ENCODE measurements at places on chromosomes 5 and 9.
A peak's percentile ranks its signal among the peaks of the same experiment; 100 is the strongest.

- DNase-seq, result no peak
These were observed 3.1 kb upstream of the FCHSD1 start for GRCh38 chr5:141654298-141654697.

- DNase-seq, result no peak
These were observed 25.5 kb upstream of the SLC6A19 start for GRCh38 chr5:1175801-1176472.

DNA sequence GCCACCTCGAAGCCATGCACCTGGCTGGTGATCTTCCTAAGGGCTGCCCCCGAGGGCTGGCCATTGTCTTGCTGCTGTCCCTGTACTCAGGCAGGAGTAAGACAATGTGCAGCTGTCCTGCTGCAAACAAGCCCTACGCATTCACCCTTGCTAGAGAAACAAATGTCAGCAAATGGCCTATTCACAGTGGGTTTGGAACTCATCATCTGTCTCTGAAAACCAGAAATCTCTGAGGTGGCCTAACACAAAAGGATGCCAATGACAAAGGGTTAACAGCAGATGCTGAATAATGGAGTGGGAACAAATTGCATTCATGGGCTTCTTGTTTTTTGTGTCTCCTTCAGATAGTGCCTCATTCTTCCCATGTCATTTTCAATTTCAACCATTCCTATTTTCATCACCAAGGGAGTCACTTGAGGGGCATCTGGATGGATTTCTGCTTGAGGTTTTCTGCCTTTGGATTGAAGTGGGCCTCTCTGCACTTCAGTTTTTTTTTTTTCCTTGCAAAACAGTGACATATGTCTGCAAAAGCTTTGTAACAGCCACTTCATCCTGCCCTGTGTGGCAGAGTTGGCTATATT, 261.6 kb upstream of the VLDLR start:
- no peak for DNase-seq

DNA sequence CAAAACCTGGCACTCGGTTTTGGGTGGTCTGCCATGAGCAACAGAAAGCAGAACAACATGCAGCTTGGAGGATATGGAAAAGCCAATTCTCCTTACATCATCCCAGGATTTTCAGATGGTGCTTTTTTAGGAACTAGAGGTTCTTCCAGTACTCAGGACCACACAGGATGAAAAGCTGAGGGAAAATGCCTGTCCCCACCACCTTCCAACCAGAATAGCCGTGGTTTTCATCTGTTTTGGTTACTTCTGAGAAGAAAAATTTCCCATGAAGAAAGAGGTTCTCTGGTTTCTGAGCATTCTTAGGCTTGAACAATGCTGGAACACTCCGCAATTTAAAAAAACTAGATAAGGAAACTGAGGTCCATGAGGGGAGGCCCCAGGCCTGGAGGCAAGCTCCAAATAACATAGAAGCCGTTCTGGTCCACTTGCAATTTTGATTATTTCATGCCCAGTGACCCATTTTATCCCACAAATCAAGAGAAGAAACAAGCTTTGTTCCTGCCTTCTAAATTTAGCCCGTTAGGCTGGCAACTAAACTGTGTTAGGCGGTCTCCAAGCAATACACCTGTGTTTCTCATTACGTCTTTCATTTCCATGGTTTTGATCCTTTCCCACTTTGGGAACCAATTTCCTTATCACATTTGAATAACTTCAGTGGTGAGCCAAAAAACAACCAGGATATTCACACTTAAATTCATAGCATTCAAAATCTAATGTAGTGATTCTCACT, 79.2 kb upstream of the SPIN1 start:
- DNase-seq, result no peak

DNA sequence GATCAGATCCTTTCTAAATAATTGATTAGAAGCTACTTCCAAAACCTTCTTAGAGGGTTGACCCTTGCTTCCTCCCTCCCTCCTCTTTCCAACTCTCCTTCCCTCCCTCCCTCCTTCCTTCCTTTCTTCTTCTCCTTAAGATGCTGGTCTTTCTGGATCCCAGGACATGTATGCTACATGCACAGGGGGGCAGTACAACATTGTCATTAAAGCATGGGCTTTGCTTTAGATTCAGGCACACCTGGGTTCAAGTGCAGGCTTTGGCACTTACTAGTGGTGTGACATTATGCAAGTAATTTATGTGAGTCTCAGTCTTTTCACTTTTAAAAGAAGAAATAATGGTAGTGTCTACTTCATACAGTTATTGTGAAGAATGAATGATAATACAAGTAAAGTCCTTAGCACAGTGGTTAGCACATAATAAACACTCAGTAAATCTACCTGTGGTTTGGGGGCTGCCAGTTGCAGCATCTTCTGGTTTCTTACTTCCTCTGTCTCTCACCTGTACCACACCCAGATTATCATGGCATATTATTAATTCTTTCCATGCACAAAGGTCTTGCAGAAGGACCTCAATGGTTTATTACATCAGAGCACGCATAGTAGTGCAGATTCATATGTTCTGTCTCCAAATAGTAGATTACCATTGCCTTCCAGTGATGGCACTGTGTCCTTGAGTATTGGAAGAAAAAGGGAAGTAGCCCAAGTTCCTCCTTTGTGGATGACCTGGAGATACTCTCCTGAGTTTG, 154.1 kb downstream of the ARHGAP26 start:
- DNase-seq, result no peak

DNA sequence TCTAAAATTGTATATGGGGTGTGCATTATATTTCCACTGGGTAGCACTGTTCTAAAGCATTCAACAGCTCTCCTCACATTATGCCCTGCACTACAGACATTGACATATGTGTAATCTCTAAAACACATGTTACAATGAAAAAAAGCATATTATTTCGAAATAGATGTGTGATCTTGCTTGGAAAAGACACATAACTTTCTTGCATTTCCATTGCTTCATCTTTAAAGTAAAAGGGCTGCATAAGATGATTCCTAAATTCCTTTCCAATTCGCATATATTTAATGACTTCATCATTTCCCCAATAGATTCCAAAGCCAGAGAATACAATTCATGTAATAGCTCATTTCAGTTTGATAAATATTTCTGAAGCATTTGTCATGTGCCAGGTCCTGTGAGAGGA, 566.9 kb downstream of the PDE4D start:
- no peak for DNase-seq

DNA sequence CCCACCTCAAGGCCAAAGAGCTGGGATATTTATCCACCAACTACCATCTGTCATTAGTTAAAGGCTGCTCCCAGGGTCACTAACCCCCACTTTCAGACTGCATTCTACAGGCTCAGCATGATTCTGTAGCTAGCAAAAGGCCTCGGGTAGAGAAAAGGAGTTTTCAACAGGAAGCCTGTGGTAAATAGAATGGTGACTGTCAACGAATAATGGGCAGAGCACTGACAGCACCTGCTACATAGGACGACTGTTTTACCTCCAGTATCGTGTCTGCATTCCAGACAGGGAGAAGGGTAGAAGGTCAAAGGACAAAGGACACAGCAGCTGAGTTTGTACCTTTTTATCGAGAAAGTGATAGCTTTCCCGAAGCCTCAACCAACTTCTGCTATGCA, 20.3 kb downstream of the MFAP3 start:
- DNase-seq, result no peak

DNA sequence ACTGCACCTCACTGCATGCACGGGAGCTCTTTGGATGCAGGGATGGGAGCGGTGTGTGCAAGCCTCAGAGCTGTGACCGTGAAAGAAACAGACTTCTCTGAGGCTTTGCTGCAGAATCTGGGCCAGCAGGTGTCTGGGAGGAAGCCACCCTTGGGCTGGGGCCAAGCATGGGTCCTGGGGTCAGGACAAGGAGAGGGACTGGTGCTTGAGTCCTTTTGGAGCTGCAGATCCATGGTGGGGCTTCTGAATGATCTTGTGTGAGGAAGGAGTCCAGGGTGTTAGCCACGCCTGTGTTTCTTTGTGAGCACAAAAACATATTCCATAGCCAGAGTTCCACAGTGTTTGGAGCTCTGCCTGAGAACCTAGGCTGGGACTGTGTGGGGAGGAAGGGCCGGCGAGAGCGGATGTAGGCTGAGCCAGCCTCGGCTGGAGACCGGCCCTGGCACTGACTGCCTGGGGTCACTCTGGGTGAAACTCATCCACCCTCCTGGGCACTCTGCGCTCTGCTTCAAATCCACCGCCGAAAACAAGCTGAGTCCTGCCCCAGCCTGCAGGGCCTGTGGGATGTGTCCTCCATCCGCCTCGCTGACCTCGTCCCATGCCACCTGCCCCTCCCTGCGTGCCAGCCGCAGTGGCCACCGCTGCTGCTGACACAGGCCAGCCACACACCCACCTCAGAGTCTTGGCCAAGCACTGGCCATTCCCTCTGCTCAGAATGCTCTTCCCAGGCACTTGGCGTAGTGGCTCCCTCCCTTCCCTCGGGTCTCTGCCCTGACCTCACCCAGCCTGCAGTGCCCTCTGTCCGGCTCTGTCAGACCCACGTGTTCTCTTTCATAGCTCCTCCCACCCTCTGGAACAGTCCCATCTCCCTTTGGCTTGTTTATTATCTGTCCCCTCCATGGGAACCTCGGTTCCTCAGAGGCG, 26.7 kb downstream of the ERGIC1 start:
- DNase-seq, result no peak

DNA sequence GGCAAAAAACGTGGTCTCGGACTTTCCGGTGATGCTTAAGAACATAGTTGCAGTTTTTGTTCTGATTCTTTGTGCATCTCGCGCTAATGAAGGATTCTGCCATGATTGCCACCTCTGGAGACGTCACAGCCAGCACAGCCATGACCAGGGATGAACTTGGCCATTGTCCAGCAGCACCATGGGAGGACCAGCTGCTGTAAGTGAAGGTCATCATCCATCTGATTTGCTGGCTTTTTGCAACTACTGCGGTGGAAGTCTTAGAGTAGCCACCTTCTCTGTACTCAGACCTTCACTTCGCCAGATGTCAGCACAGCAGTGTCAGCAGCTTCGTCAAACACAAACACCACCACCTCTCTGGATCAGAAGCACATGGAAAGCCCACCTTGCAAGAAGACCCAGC, 45.7 kb downstream of the NSUN2 start:
- DNase-seq, result no peak

DNA sequence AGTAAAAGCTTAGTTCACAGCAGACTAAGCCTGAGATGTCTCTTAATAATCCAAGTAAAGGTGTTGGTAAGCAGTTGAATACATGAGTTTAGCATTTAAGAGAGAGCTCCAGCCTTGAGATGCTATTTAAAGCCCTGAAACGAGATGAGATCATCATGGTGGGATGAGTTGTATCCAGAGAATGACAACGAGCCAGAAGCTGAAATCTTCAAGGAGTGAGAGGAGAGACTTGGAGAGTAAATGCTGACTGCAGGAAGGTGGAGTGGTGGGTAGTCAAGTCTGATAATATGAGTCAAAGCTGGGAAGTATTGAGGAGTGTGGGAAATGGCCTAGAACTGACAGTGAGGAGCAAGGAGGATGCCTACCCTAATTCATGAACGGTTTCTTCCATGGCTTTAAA, 53.7 kb downstream of the PLAC8L1 start:
- DNase-seq, result no peak

GRCh38 chr5:159555084-159555483, 224.8 kb upstream of the IL12B start:
- no peak for DNase-seq

DNA sequence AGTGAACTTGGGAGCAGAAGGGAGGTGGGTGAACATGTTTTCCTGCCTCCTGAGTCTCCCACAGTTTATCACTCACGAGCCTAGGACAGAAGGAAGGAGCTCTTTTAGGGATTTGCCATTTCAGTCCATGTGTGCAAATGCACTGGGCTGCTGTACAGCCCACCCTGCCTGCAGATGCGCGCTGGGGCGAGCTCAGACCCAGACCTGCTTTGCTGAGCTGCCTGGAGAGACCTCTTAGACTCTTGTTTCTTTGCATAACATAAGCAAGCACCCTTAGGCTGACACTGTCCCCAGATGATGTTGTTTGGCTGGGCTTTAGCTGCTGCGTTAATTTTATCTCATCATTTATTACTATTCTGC, 199.0 kb downstream of the CACNA1B start:
- no peak for DNase-seq

GRCh38 chr5:143679777-143680176, 132.2 kb upstream of the HMHB1 start:
- no peak for DNase-seq

DNA sequence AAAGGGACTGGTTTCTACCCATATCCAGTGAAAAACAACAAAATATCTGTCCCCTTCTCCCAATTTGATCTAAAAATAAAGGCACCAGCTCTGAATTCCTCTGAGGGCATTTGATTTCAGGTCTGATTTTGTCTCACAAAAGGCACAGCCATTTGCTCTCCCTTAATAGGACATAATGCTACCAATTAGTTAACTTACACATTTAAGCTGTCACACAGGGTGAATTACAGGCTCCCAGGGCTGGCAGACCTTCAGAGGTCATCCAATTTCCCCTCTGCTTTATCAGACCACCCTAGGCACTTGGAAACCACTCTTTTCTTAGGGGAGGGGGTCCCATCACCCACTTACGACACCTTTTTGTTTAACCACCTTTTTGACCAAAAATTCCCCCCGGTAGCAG, 319.9 kb downstream of the SPOCK1 start:
- peak; percentile 68 for DNase-seq

DNA sequence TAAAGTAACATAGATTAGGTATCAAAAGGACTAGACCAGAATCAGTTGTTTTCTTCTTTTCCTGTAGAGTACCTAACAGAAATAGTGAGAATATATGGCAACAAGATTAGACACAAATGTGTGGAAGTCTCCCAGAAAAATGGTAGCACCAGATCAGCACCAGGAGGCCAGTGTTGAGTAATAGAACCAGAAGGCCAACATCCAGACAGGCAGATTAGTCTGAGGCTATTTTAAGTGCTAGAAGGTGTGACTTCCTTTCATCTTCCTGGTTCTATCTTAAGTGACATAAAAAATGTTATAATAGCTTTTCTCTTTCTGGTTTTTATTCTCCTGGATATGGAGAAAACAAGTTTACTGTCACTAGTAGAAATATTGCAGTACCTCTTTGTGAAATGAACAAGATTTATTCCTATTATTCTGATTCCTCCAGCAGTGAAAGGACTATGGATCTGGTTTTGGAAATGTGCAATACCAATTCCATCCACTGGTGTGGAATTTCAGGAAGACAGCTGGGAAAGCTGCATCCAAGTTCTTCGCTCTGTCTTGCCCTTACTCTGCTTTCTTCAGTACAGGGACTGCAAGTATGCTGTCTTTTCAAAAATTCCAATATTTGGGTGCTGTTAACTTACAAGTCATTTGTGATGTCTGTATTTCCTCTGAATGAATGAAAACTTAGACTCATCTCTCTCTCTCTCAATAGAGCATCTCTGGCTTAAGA, 39.1 kb downstream of the SHLD3 start:
- no peak for DNase-seq
